ENCODE measurements at places on chromosomes 7 and 10.

GRCh38 chr10:114603948-114604347, 54.1 kb downstream of the ABLIM1 start:
- peak; percentile 17 for DNase-seq

GRCh38 chr10:132065491-132066105, at the start of gene JAKMIP3:
Gene JAKMIP3 (plus strand): TSS chr10:132065946. CDS start chr10:132104809, 38,863 bp downstream.
- peak; percentile 1 for DNase-seq

GRCh38 chr10:118036281-118036875, 10.4 kb downstream of the RAB11FIP2 start:
- DNase-seq, result no peak

- DNase-seq, result no peak
Observed at GRCh38 chr7:115292381-115292780, 370.5 kb downstream of the MDFIC start.

All from suppressor macrophage (primary cell).